ENCODE measurements at places on chromosomes 1 and 21. TPM values are rescaled to one million over a fixed set of nuclear protein-coding genes. Genes with fewer than 3 reads are reported as not detected.

The UBL4B gene
- not detected for total RNA-seq

The FAM110D gene
- 4.2 TPM for total RNA-seq

The TSNAX gene
- total RNA-seq, result 8.2 TPM

The KCNJ9 gene
- not detected for total RNA-seq

The TFAP2E gene
- total RNA-seq, result not detected

DNA sequence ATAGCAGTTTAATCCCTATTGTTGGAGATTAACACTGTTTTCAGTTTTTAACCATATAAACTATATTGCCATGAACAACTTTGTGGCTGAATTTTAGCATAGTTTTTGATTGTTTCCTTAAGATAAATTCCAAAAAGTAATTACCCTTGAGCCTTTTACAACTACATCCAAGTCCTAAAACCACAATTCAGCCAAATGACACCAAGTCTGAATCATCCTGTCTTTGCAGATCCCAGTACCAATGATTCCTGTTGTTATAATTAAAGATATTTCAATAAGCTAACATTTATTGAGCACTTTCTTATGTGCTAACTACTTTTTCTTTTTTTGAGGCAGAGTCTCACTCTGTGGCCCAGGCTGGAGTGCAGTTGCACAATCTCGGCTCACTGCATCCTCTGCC is 35.6 kb downstream of the IL23R start:
- H3K27ac ChIP-seq, result no peak overlapping the region
- no peak overlapping the region for H3K4me3 ChIP-seq
- no peaks in the 10 kb centered on the region for H3K4me1 ChIP-seq
- DNase-seq, result no peak

- H3K36me3 ChIP-seq, result no peaks in the 10 kb centered on the region
- DNase-seq, result no peak
- H3K27me3 ChIP-seq, result no peaks in the 10 kb centered on the region
- peaks cover 6% of the 10 kb centered on the region for H3K4me1 ChIP-seq
Measured at GRCh38 chr1:84715342-84716019, 25.2 kb upstream of the SSX2IP start.

DNA sequence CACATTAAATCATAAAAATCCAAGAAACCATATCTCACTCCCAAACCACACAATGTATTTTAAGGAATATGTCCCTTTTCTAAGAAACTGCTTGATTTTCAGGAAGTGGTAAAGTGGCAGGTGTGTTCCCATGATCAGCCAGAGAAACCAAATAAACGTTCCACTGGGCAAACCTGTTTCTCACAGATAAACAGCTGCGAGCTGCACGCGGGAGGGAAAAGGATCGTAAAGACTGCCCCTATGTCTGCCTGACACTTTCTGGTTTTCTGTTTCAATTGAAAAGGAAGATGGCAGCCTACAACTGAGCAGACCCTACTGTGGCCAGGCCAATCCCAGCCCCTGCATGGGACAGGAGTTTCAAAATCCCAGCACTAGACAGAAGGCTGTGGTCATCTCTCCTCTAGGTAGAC is 36.6 kb downstream of the HIVEP3 start:
- H3K36me3 ChIP-seq, result no peaks in the 10 kb centered on the region
- no peaks in the 10 kb centered on the region for H3K27me3 ChIP-seq
- peak overlapping the region; percentile 31 for H3K27ac ChIP-seq
- no peak overlapping the region for H3K4me3 ChIP-seq

Data from transverse colon (tissue), 4 donors.